ENCODE measurements at places on chromosomes 13 and 19. TPM values are rescaled to one million over a fixed set of nuclear protein-coding genes. Genes with fewer than 3 reads are reported as not detected.
A peak's percentile ranks its signal among the peaks of the same experiment; 100 is the strongest.

Gene BICRA
- 8.7 TPM for total RNA-seq

Gene ZNF296
- total RNA-seq = 6.3 TPM

Gene TFDP1
- total RNA-seq = 174 TPM

Gene RASL11A
- 3.1 TPM for total RNA-seq

Gene OR7D2
- total RNA-seq = not detected

DNA sequence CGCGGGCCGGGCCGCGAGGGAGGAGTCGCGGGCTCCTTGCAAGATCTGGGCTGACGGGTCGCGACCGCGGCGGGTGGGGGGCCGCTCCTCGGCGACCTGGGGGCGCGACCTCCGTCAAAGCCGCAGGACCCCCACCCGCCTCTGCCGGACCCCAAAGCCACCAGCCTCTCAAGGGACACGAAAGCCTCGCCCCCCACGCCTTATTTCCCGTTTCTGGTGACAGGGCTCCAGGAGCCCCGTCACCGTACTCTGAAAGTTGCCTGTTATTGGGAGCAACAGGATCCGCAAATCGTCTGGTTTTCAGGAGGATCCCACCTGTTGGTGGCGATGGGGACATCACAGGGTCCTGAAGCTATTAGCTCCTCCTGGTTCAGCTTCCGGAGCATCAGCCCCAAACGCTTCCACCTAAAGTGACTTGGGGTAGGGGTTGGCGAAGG lies 530 bp downstream of the MAU2 start:
- H3K27me3 ChIP-seq = no peaks in the 10 kb centered on the region

DNA sequence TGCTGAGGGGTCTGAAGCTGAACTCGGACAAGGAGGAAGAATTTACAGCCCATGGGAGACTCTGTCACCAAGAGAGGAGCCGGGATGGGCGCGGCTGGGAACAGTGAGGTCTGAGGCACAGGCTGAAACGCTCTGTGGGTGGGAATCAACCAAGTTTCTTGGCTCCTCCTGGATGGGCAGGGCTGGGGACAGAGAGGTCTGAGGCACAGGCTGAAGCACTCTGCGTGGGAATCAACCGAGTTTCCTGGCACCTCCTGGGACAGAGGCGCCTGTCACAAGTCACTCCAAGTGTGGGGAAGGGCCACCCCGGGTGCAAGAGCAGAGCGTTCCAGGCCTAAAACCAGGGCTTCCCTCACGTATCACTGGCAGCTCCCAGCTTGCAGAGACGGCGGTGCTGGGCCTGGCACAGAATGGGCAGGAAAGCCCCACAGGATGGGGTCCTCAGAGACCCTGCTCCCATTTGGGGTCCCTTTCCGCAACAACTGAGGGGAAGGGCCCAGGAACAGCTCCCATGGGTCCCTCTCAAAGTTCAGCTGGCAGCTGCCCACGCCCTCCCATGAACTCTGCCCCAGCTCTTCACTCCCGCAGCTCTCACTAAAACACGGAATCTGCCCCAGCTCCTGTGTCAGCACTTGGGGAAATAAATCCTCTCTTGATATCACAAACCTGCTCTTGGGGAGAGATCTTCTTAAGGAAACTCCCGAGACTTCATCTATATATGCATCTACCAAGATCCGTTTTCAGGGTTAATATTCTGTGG lies 18.5 kb downstream of the AP3D1 start:
- peaks cover 14% of the 10 kb centered on the region for H3K36me3 ChIP-seq
- DNase-seq = no peak
- H3K4me1 ChIP-seq = no peaks in the 10 kb centered on the region
- no peak overlapping the region for H3K27ac ChIP-seq
- H3K4me3 ChIP-seq = no peak overlapping the region
- no peaks in the 10 kb centered on the region for H3K27me3 ChIP-seq

DNA sequence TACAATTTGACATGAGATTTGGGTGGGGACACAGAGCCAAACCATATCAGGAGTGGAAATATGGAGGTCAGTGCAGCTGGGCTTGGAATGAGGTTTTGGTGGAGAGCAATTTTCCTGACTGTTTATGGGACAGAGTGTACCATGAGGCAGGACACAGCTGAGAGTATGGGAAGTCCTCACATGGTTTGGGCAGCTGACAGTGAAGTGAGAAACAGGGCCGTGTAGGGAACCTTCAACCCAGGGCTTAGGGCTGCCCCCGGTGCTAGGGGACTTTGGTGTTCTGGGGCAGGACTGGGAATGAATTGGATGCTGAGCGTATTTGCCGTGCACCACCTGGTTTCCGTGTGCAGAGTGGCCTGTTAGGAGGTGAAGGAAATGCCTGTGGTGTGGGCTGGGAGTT lies 6.1 kb downstream of the ZNF548 start:
- H3K36me3 ChIP-seq = peaks cover 84% of the 10 kb centered on the region
- H3K4me1 ChIP-seq = peaks cover 28% of the 10 kb centered on the region
- DNase-seq = no peak
- H3K4me3 ChIP-seq = no peak overlapping the region

- H3K27me3 ChIP-seq = peaks cover 2% of the 10 kb centered on the region
- H3K36me3 ChIP-seq = no peaks in the 10 kb centered on the region
- H3K4me3 ChIP-seq = peak overlapping the region; percentile 51
- peaks cover 17% of the 10 kb centered on the region for H3K4me1 ChIP-seq
- DNase-seq = peak; percentile 99
- H3K27ac ChIP-seq = peak overlapping the region; percentile 52
These were observed 2.1 kb upstream of the CCL25 start for GRCh38 chr19:8050274-8051096.

DNA sequence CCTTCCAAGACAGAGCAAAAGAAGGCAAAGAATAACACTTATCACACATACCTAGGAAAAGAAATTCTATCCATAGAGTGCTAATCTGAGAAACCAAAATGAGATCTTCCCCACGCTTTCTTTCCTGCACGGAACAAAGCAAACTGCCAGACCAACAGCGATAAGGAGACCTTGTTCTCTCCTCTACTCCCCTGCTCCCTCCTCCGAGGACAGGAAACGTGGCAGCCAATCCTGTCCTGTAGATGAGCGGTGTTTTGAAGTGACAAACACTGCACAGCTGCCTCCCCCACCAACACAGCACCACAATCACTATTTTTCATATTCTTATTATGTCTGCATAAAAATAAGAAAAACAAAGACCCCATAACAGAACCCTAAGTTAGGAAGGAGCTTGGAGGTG lies 113.9 kb upstream of the IRS2 start:
- peaks cover 6% of the 10 kb centered on the region for H3K27me3 ChIP-seq
- no peaks in the 10 kb centered on the region for H3K4me1 ChIP-seq
- no peak for DNase-seq
- no peak overlapping the region for H3K27ac ChIP-seq
- H3K36me3 ChIP-seq = no peaks in the 10 kb centered on the region

DNA sequence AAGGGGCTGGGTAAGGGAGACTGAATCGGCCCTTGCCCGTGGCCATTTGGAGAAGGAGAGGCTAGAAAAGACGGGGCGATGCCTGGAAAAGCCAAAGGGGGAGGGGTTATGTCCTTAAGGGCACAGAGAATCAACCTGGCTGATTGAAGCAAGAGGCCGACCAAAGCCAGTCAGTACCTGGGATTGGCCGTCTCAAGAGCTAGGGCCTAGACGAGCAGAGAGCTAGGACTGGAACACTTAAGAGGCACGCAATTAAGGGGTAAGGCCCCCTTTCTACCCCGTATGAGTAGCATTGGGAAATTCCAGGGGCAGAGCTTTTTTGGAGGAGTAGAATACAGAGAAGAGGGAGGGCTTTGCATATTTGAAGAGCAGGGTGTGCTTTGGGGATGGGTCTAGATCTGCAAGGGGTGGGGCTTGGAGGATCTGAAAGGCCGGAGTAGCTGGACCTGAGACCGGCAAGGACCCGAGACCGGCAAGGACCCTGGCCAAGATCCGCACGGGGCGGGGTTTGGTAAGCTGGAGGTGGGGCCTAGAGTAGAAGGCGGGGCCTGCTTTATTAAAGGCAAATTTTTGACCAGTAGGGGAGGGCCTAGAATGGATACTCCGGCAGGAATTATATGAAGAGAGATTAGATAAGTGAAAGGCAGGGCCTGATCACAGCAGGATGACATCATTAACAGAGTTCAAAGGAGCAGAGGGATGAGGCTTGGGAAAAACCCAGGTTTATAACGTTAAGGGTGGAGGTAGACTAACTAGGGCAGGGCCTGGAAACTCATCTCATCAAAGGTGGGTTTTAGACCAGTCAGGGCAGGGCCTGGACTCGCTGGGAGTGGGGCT lies 10.7 kb upstream of the CACNG6 start:
- peaks cover 1% of the 10 kb centered on the region for H3K36me3 ChIP-seq
- H3K4me1 ChIP-seq = peaks cover 13% of the 10 kb centered on the region
- peaks cover 49% of the 10 kb centered on the region for H3K27me3 ChIP-seq
- H3K4me3 ChIP-seq = peak overlapping the region; percentile 11
- DNase-seq = no peak
- H3K27ac ChIP-seq = no peak overlapping the region

GRCh38 chr19:48493718-48494401 lies 17.8 kb downstream of the LMTK3 start:
- no peaks in the 10 kb centered on the region for H3K36me3 ChIP-seq
- H3K27ac ChIP-seq = no peak overlapping the region
- H3K27me3 ChIP-seq = peaks cover 24% of the 10 kb centered on the region

Measured in activated CD8-positive, alpha-beta T cell treated with anti-CD3 and anti-CD28 coated beads for 36 hours (primary cell).